ENCODE measurements at places on chromosomes 2 and 18.

DNA sequence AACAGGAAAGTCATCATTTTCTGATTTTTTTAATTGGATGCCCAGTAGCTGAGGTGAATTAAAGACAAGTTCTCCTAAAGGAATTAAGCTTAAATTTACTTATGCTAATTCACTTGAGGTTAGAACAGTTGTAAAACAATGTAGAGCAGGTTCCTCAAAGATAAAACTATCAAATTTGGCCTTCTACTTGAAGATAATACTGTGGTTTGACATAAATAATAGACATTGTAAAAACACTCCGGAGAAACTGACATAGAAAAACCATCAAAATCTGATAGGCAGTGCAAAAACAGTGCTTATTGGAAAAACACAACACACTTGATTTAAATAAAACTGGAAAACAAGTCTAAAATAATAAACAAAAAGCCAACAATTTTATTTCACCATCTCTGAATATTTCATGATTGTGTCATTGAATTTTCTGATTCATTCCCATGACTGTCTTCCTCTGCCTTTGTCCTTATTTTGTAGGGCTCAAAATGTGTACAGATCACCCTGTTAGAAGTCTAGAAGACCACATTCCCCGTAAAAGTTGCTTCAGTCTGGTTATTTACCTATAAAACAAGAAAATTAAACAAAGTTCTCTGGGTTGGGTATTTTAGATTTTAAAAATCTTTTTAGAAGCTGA, 28.3 kb upstream of the SLC40A1 start:
- DNase-seq, result no peak

DNA sequence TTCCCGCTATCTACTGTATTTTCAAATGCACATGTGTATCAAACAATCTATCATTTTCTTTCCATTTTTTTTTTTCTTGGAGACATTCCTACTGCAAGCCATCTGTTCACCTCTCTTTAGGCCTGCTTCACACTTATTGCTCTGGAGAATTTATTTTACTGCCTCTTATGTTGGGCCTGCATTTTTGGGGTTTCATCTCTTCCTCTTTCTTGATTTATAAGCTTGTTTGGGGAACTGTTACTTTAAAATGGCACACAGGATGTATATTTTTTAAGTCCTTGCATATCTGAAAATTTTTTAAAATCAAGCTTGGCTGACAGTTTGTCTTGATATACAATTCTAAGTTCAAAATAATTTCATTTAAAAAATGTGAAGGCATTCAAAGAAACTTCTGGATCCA, 3.5 kb upstream of the RAB27B start:
- DNase-seq, result no peak

- DNase-seq, result no peak
Observed at GRCh38 chr2:222270396-222270795, 28.4 kb downstream of the PAX3 start.

GRCh38 chr2:195342061-195342460, 315.0 kb upstream of the SLC39A10 start:
- no peak for DNase-seq

- no peak for DNase-seq
Observed at GRCh38 chr2:2102866-2103653, 228.0 kb downstream of the MYT1L start.

GRCh38 chr2:175577368-175577970, 396.0 kb upstream of the ATP5MC3 start:
- DNase-seq, result no peak

DNA sequence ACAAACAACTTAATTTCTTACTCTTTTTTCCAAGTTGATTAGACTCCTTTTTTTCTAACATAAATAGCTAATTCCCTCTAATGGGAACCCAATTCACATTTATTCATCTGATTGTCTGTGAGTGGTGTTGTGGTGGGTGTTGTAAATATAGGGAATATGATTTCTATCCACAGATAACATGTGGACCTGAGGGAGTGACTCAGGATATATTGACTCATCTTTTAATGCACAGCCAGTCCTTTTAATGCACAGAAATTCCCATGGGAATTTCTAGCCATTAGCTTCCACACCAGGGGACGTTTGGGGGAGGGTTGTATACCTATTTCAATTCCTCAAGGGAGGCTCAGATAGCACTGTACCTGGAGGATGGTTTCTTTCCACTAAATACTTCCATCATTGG, 1339.6 kb upstream of the LRRTM1 start:
- no peak for DNase-seq

GRCh38 chr2:134287323-134287722, 33.5 kb downstream of the MGAT5 start:
- no peak for DNase-seq

- no peak for DNase-seq
Observed at GRCh38 chr2:8794923-8795825, 42.2 kb downstream of the KIDINS220 start.

- DNase-seq, result no peak
Observed at GRCh38 chr2:28695245-28695647, 56.4 kb upstream of the PPP1CB start.

DNA sequence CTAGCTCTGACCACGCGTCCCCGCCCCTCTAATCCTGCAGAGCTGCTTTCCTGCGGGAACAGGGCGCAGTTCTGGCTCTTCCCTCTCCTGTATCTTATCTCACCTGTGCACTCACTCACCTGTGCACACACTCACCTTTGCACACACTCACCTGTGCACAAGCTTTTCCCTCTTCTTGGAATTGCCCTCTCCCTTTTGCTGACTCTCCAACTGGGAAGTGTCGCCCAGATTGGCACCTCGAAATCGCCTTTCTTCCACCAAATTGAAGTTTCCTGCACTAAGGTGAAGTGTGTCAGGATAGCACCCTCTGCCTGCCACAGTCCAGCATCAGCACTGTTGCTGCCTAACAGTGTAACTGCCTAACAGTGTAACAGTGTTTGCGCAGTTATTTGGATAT, 566 bp upstream of the CMPK2 start:
- peak; percentile 67 for DNase-seq

- peak; percentile 65 for DNase-seq
Observed at GRCh38 chr18:67525328-67526099, 9.0 kb upstream of the DSEL start.

GRCh38 chr2:99066075-99066958, 75.2 kb upstream of the C2orf15 start:
- peak; percentile 97 for DNase-seq

- DNase-seq, result no peak
Observed at GRCh38 chr2:154914561-154914960, 216.1 kb downstream of the KCNJ3 start.

- peak; percentile 83 for DNase-seq
Observed at GRCh38 chr2:162058973-162059668, 14.9 kb downstream of the DPP4 start.

DNA sequence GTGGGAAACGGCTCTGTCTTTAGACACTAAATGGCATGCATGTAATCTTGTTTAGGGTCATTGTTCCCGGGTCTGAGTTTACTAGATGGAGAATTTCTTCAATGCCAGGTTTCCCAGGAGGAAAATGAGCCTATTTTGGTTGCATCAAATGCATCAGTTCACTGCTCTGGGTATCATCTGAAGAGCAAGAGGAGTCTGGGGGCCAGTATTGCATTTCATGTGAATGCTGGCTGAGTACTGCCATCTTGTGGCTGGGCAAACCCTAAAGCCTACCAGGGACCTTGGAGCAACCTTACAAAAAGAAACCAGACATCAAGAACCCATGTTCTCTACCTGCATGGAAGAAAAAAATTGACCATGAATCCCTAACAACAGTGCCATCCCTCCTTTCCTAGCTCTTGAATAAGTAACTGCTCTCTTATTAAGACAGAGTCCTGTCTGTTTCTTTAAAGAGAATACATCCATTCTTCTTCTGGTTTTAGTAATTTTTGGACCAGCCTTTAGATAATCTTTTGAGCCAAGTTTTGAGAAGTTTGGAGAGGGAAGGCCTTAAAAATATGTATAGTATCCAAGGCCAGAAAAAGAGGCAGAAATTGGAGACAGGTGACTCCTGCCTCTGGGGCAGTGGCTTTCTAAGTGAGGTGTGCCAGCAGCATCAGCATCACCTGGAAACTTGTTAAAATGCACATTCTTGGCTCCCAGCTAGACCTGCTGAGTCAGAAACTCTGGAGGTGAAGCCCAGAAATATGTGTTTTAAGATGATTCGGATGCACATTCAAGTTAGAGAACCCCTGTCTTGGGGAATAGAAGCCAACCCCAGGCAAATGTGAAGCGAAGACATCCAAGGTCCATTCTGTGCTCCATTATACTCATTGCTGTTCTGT, 261.0 kb upstream of the CXCR4 start:
- peak; percentile 59 for DNase-seq

- DNase-seq, result no peak
Observed at GRCh38 chr2:113220970-113221708, 47.4 kb downstream of the PSD4 start.

GRCh38 chr2:197804758-197805714, 643 bp downstream of the PLCL1 start:
- DNase-seq, result peak; percentile 68

DNA sequence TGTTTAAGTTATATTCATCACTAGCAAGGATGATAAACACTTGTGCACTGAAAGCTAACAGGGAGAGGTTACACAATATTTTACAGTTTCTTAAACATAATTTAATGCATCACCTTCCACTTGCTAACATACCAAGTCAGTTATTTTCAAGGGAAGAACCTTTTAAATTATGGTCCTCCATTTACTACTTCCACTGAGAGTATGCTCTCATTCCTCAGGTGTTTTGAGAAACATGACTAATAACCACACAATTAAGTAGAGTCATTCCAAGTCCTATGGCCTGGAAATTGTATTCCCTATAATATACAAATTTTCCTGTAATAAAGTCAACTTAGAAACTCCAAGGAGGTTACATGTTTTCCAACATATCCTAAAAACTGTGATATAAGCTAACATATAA, 152.3 kb upstream of the STON1 start:
- DNase-seq, result no peak

- no peak for DNase-seq
Observed at GRCh38 chr18:62088156-62088555, 98.7 kb downstream of the PIGN start.

DNA sequence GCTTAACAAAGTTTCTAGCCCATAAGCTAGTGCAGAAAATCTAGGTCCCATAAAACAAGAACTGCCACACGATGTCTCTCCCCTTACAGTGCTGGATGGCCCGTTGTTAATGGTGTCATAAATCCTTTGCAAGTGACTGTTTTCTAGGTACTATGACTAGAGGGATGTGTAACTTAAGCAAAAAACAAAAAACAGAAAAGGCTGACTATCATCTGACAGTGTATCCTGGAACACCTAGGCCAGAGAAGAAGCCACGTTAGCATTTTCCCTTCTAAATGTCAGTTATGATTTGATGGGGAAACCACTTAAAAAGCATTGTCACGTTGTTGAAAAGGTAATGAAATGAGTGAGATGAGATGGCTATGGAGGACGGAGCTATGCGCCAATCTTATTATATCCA, 2.4 kb downstream of the CASP8 start:
- DNase-seq, result no peak

- peak; percentile 9 for DNase-seq
Observed at GRCh38 chr18:37483984-37484819, 81.4 kb downstream of the CELF4 start.

DNA sequence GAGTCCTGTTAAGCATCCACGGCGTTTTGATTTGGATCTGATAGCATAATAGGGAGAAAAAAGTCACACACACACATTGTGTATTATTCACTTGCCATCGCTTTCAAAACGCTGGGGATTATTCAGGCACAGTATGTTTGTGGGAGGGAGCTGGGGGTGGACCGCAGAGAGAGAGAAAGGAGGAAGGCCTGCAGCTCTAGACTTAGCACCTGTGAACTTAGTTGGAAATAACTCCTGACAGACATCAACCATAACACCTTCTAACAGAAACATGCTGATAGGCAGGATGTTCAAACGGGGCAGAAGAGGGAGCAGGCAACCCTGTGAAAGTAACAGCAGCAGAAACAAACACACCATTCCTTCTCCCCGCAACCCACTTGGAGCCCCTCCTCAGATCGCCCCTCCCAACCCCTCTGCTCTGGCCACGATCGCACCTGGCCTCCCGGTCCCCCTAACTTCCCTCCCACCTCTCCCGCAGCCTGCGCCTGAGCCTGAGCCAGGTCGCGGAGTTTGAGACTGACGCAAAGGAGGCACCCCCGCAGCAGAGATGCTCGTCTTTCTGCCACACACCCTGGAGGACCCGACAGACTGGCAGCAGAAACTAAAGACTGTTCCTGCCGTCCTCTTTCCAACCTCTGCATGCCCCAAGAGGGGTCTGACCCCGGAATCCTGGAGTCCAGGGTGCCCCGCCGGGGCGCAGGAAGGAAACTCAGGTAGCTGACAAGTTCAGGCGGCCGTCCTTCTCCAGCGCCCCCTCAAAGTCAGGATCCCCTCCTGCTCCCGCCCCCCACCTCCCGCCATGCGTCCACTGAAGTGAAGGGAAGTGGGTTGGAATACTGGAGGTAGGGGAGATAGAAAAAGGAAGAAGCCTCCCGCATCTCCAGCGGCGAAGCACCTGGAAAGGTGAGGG, 738 bp downstream of the CHST9 start:
- DNase-seq, result peak; percentile 38

DNA sequence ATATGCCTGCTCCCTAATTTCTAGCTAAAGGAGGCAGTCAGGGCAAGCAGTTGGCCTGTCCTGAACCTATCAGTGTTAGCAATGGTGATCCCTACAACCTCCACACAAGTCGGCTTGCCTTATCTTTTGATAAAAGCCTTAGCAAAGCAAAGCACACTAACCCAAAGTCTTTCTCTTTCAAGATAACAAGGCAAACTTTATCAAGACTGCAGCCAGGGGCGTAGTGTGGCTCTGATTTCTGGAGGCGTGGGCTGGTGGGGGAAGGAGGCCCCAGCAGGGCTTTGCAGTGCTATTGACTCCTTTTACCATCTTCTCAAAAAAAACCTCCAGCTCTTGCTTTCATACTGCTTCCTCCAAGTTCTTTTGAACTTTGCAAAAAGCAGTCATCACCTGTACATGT, 40.2 kb upstream of the LAMA1 start:
- no peak for DNase-seq

DNA sequence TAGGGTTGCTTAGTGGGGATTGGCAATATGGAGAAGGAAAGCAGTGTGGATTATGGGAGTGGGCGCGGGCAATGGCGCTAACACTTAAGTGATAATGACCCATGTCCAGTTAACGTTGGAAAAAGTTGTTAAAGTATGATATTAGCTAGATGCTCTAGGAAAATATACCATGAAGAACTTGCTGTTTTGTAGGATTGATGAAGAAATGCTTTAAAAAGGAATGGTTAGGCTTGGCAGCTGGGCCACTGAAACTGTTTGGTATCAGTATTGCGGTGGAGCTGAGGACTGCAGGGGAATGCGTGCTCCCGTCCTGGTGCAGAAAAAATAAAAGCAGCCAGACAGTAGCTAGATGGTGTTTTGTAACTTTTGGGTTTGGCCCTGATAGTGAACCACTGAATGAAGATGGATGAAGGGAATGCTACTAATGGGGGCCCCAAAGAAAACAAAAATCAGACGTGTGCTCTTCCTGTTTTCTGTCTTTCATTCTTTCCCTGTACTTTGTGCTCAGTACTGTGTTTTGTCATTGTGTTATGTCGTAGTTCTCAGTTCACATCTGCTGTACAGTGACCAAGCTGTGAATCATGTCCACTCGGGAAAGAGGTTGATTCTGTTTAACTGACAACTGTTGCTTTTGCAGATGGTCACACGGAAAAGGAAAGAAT, 999 bp downstream of the INSIG2 start:
- DNase-seq, result peak; percentile 54

GRCh38 chr2:178796079-178796677, 11.0 kb downstream of the TTN start:
- peak; percentile 76 for DNase-seq

Data from DMS53 (cell line).